ENCODE measurements at places on chromosomes 1 and 21. TPM values are rescaled to one million over a fixed set of nuclear protein-coding genes. Genes with fewer than 3 reads are reported as not detected.

GRCh38 chr1:78650114-78650660 is 556 bp downstream of the IFI44 start:
- H3K27me3 ChIP-seq: no peaks in the 10 kb centered on the region
- no peak for DNase-seq

- no peaks in the 10 kb centered on the region for H3K27me3 ChIP-seq
- H3K36me3 ChIP-seq: no peaks in the 10 kb centered on the region
- no peak overlapping the region for H3K27ac ChIP-seq
- H3K4me3 ChIP-seq: no peak overlapping the region
Observed at GRCh38 chr1:36843906-36844610, 190.3 kb downstream of the GRIK3 start.

PPFIA4 gene
- 5.2 TPM for polyA plus RNA-seq

GRCh38 chr1:21066356-21067012 is 110.2 kb downstream of the EIF4G3 start:
- H3K4me1 ChIP-seq: peaks cover 2% of the 10 kb centered on the region
- DNase-seq: peak; percentile 16
- H3K27me3 ChIP-seq: no peaks in the 10 kb centered on the region
- H3K27ac ChIP-seq: no peak overlapping the region
- H3K4me3 ChIP-seq: no peak overlapping the region

Measured in kidney (tissue), 22 donors.